ENCODE measurements at places on chromosomes 3 and 15. TPM values are rescaled to one million over a fixed set of nuclear protein-coding genes. Genes with fewer than 3 reads are reported as not detected.

- no peak for DNase-seq
These were observed 125.6 kb downstream of the SRGAP3 start for GRCh38 chr3:9123840-9124239.

- DNase-seq: no peak
These were observed 646.6 kb downstream of the TUSC7 start for GRCh38 chr3:117356091-117356705.

DNA sequence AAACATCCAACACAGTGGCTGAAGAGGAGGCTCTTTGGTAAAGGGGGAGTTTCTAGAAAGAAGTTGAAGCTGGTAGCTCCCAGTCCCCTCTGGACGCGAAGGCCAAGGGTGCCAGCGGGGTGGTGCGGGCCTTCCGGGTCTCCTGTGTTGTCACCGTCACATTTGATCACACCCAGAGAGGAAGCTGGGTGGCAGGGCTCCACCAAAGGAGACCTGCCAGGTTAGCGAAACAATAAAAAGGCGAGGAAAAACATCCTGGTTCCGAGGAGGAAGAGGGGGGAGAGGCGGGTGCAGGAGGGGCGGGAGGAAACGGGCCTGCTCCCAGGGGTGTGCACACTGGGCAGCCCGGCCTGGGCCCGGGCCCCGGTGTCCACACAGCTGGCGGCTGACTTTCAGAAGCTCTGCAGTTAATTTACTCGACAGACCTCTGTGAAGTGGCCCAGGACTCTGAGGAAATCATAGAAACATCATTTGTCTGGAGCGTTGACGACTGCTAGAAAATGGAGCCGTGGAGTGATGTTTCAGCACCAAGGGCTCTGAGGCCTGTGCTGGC lies 12.1 kb downstream of the HEG1 start:
- no peak for DNase-seq

GRCh38 chr3:36959821-36960220 lies 15.0 kb upstream of the TRANK1 start:
- DNase-seq: no peak

DNA sequence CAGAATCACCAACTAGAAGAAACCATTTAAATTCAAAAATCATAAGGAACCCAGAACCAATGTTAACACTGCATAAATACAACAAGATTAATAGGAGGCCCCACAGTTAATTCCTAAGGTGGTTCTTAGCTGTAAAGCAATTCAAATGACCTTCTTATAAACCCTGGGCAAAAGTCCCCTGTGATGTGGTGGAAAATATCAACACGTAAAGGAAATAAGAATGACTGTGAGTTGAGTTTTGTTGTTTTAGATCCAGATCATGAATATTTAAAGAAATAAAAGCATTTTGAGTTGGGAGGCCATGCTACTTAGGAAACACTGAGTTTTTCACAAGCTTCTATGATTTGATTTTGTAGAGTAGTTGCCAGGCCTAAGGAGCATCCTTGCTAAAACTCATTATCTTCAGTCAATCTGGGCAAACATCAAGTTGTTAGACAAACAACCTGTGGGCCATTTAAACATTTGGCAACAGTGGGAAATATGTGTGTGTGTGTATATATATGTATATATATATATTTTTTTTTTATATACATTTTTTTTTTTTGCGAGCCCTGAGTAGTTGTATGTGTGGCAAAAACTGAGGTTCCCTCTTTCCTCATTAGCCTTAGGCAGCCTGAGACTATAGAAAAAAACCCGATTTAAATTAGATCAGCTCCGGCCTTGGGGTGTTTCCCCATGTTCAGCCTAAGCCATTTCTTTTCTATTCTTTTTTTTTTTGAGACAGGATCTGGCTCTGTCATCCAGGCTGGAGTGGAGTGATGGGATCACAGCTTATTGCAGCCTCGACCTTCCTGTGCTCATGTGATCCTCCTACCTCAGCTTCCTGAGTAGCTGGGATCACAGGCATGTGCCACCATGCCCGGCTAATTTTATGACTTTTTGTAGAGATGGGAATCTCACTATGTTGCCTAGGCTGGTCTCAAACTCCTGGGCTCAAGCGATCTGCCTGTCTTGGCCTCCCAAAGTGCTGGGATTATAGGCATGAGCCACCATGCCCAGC lies 8.0 kb upstream of the PXK start:
- DNase-seq: no peak

Gene TIMP4
- 0.42 TPM for total RNA-seq

Gene DUOXA2
- total RNA-seq: not detected

Gene BTBD1
- 169 TPM for total RNA-seq

Gene NAALADL2
- 14.8 TPM for total RNA-seq

Gene ST3GAL6
- total RNA-seq: 6.3 TPM

All from myocyte (in vitro differentiated cells).